ENCODE measurements at places on chromosomes 1 and 21.

DNA sequence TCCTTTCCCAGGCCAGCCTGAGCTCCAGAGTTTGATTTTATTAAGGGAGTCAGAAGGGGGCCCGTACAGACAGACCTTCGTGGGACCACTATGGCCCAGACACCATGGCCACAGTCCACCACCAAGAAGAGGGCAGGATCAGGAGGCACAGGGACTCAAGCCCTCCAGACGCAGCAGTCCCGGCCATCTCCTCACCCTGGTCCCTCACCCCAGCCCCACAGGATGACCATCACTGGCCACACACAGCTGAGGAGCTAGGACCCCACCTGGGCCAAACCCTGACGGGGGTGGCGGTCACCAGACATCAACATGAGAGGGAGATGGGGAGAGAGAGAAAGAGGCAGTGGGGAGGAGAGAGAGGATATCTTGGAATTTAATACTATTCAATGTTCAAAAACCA, 29.2 kb upstream of the AGPAT3 start:
- DNase-seq: no peak

- DNase-seq: no peak
Observed at GRCh38 chr1:227508431-227508830, 54.9 kb upstream of the ZNF678 start.

- DNase-seq: no peak
Observed at GRCh38 chr1:63934697-63935096, 160.9 kb downstream of the ROR1 start.

GRCh38 chr1:19036041-19036812, 79.8 kb upstream of the IFFO2 start:
- DNase-seq: no peak

- no peak for DNase-seq
Observed at GRCh38 chr1:147804942-147805723, 44.7 kb upstream of the GJA5 start.

GRCh38 chr1:175129997-175130648, 62.5 kb downstream of the KIAA0040 start:
- no peak for DNase-seq

DNA sequence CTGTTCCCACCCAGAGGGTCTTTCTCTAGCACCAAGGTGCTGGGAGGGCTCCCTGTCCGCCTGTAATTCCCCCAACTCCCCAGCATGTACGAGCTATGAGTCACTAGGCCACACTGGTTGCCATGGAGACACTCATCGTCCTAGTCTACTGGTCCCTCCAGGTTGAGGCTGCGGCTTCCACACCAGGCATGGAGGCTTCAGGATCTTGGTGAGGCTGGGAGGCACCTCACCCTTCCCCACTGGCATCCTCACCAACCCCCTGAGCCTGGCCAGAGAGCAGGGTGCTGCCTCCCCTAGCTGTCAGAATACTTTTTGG, 75.6 kb upstream of the KAZN start:
- no peak for DNase-seq

DNA sequence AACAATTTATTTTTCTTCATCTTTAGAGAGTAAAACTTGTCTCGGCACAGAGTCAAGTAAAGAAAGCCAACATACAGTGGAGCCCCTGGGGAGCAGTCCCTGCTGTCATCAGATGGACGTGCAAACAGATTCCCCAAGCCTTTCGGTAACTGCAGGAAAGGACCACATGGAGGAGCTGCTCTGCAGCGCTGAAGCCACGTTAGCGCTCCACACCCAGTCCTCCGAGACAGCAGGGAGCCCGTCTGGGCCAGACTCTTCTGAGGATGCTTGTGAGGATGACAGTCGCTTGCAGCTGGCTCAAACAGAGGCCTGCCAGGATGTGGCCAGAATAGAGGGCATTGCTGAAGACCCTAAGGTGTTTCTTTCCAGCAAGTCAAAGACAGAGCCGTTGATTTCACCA, 77.1 kb upstream of the SCCPDH start:
- no peak for DNase-seq

- DNase-seq: no peak
Observed at GRCh38 chr1:203593723-203594122, 32.9 kb upstream of the ATP2B4 start.

DNA sequence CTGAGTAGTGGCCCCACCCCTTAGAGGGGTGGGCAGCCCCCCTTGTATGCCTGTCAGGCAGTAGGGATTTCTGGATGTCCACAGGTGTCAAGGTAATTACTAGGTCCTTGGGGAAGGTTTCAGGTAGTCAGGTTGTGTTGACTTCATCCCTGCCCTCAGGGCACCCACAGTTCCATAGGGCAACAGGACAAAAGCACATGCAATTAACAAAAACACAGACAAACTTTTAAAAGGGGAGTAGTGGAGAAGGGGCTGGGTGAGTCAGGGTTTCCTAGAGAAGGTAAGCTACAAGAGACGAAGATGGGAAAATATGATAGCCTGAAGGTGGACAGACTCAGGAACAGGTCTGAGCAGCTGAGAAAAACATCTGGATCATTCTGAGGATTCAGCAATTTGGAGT, 14.1 kb downstream of the KRTCAP2 start:
- DNase-seq: no peak

- no peak for DNase-seq
Observed at GRCh38 chr21:42012344-42012743, 2.2 kb upstream of the ZBTB21 start.

DNA sequence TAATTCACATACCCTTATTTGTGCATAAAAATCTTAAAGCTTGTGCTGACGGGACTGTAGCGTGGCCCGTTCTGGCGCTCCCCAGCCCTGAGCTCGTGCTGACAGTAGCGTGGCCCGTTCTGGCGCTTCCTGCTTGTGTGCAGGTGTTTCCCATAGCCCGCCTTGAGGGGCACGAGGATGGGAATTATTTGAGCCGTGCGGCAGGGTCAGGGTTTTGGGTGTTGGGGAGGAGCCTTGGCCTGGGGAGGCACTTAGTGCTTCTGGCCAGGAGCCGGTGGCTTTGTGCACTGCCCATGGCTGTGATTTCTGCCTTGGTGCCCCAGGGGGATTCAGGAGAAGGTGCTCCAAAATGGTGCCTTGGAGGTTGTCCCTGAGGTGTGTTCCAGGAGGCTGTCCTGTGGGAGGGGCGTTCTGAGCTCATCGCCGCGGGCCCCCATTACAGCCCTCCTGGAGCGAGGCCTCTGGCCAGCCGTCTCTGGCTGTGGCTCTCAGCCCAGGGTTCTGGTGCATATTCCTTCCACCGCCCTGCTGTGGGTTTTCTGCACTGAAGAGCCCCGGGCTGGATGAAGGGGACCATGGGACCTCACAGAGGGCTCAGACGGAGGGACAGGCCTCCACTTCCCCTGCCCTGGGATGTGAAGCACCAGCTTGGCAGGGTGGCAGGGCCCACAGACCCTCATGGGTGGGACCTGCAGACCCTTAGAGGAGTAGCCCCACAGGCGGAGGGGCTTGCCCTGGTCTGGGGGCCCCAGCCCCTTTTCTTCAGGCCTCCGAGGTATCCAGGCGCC, 6.6 kb downstream of the SLX9 start:
- no peak for DNase-seq

- no peak for DNase-seq
Observed at GRCh38 chr1:16324456-16324890, 27.8 kb downstream of the FBXO42 start.

DNA sequence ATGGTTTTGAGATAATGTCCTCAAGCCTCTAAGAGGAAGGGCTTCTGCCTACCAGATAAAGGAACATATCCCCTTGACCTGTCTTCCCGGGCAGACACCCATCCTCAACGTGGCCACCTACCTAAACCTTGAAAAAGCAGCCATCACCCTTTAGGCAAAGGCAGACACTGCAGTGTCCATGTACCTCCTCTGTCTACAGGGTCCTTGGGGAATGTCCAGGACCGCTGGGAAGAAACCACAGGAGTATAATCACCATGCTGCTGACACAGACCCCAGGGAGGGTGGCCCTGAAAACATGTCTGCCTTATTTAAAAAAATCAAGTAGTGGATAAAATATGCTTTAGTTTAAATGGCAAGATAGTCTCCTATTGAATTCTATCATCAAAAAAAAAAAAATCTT, 16.6 kb downstream of the BCAR3 start:
- no peak for DNase-seq

DNA sequence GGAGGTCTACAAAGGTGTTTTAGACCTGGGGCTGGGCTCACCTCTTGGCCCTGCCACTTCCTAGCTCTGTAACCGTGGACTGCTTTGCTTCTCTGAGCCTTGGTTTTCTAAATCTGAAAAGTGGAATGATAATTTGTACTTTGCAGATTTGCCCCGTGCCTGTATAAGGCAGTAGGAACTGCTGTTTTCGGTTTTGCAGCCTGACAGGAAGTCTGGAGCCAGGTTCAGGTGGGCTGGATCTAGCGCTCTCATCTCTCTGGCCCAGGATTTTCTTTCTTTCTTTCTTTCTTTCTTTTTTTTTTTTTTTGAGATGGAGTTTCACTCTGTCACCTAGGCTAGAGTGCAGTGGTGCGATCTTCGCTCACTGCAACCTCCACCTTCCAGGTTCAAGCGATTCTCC, 17.2 kb downstream of the IFNAR2 start:
- DNase-seq: no peak

GRCh38 chr1:202561240-202561639, 149.0 kb downstream of the SYT2 start:
- DNase-seq: no peak

GRCh38 chr1:10802944-10803715, 6.7 kb upstream of the CASZ1 start:
- DNase-seq: no peak

- no peak for DNase-seq
Observed at GRCh38 chr1:53934170-53934765, 11.2 kb downstream of the IFT25 start.

GRCh38 chr1:117171900-117172511, 38.7 kb downstream of the VTCN1 start:
- DNase-seq: no peak

DNA sequence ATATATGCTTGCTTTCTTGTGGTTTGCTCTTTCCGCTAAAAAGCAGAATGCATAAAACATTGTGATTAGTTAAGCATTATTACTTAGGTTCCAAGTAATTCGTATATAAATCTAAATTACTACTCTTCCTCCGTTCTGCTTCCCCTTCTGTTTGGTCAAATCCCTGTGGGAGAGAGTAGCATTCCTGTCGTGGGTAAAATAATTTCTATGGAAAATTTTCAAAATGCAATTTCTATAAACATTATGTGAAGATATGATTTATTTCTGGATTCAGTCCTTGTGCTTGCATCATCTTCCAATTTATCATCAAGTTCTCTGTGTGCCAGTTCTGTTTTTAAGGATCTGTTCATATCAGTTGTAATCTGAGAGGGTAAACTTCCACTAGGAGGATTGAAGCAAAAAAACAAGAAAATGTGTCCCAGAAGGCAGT, 7.2 kb upstream of the WARS2 start:
- no peak for DNase-seq

- no peak for DNase-seq
Observed at GRCh38 chr1:188762166-188762743, 1715.4 kb downstream of the BRINP3 start.

- no peak for DNase-seq
Observed at GRCh38 chr1:201515062-201515750, 8.3 kb upstream of the CSRP1 start.

DNA sequence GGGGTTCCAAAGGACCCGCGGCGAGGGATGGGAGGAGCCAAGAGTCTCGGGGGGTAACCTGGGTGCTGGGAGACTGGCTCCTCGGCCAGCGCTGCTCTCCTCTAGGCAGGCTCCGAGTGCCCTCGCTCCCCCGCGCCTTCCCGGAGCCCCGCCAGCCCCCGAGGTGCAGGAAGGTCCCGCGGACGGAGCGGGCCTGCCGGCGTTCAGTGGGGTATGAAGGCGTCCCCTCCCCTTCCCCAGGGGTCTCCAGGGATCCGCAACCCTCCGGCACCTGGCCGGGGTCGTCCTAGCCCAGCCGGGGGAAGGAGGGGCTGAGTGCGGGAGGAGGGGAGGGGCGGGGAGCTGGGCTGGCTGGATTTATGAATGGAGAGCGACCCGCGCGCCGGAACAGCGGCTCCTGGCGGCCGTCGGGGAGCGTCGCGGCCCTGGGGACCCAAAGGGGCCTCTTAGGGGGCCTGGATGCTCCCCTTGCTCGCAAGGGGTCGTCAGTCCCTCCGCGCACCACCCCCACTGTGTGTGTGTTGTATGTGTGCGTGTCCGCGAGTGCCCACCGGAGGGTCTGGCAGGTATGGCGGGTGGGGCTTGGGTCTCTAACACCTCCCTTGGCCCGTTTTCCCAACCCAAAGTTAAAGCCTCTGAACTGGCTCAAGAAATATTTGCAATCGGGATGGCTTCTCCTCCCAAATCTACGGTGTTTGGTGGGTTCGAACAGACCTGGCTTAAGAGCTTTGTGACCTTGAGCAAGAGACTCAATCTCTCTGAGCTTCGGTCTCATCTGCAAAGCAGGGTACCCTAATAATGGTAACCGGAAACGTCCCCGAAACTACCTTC, 642 bp downstream of the HCRTR1 start:
- no peak for DNase-seq

GRCh38 chr1:236193184-236193583, 50.8 kb downstream of the GPR137B start:
- DNase-seq: no peak

GRCh38 chr1:180946056-180946455, 33.4 kb downstream of the KIAA1614 start:
- DNase-seq: no peak

DNA sequence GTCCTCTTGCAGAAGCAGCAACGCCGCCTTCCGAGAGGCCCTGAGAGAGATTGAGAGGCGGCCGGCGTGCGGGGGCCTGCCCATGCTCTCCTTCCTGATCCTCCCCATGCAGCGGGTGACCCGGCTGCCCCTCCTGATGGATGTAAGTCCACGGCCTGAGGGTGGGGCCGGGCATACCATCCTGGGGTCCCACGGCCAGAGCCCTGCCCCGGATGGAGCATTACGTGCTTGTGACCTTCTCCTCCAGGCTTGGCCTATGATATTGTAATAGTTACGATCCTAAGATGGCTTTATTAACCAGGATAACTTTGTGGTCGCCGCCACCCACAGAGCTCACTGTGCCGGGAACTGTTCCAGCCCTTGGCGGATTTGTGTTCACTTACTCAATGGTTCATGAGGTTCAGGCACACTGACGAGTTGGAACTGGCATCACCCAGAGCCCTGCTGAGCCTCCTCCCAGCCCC, 18.9 kb downstream of the ARHGEF16 start:
- DNase-seq: no peak

- no peak for DNase-seq
Observed at GRCh38 chr1:74437035-74437434, 75.4 kb downstream of the LRRC53 start.

- DNase-seq: no peak
Observed at GRCh38 chr1:9281908-9282695, 10.6 kb upstream of the SPSB1 start.

DNA sequence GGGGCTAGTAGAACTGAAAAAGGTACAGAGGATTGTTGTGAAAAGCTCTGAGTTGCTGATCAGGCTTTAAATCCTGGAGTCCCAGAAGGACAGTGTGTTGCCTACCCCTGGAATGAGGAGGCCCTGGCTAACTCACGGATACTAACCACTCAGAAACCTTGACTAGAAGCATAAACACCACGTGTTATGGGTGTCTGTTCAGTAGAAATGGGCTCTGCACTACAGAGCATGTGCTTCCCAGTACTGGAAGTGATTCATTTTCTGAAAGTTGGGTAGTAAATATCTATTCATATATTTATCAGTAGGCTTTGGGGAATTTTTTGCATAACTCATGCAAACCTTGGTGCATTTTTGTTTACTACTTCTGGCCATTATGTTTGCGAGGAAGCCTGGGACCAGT, 15.1 kb upstream of the CLCA1 start:
- DNase-seq: no peak
